Adipocyte (in vitro differentiated cells): ENCODE measurements at places on chromosomes 1 and 21.

- peak; percentile 89 for DNase-seq
Measured at GRCh38 chr1:39720094-39720999, 18.3 kb upstream of the PPIE start.

- no peak for DNase-seq
Measured at GRCh38 chr1:157671895-157672294, 28.7 kb downstream of the FCRL3 start.

DNA sequence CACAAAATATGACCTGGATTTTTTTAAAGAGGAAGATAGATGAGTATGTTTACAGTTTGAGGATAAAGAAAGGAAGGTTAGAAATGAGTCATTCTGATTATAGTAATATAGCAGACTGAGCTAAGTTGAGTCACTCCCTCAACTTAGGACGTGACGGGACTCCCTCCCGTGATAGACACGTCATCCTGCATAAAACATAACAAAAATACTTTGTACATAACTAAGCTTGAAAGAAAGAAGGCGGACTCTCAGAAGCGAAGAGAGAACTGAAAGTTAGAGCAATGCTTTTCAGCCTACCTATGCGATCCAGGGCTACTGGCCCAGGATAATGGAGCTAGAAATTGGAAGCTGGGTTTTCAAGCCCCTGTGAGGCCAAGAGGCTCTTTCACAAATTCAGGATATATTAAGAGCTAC is 53.0 kb upstream of the DESI2 start:
- DNase-seq: peak; percentile 93

DNA sequence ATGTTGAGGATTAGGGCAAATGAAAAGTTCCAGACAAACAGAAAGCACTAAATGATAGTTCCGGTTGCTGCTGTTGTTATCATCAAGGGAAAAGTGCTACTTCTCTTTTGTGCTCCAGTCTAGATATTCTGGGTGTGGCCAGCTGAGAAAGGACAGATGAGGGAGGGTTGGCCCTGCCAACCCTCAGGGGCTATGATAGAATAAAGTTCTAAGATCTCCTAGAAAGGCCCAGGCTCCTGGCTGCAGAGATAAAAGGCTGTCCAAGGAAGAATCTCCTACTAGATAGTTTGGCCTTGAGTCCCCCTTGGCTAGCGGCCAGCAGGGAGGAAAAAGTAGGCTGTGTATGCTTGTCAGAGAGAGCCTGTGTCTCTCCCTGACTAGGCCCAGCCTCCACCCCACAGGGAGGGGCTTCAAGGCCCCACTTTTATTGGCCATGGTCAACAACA is 31.5 kb downstream of the RIMS3 start:
- DNase-seq: no peak

DNA sequence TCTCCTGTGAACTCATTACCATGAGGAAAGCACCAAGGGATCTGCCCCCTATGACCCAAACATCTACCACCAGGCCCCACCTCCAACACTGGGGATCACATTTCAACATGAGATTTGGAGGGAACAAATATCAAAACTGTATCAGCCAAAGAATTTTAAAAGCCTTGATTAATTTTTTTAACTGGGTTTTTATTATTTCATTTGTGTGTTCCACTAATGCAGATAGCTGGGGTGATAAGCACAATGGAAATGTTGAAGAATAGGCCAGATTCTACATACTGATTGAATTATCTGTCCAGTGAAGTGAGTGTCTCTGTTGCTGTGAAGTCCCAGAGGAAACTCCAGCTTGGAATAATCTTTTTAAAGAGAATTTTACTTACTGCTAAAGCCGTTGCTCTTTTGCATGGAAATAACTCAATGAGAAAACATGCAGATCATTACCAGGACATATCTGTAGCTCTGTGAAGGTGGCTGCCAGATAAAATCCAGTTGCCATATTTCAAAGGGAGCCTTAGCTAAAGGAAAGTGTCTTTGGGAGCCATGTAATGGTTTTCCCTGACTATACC is 44.4 kb upstream of the DHCR24 start:
- no peak for DNase-seq

GRCh38 chr1:28341591-28341990 is 12.8 kb downstream of the MED18 start:
- DNase-seq: no peak

- DNase-seq: no peak
Measured at GRCh38 chr1:24410750-24411149, 2.8 kb downstream of the STPG1 start.

DNA sequence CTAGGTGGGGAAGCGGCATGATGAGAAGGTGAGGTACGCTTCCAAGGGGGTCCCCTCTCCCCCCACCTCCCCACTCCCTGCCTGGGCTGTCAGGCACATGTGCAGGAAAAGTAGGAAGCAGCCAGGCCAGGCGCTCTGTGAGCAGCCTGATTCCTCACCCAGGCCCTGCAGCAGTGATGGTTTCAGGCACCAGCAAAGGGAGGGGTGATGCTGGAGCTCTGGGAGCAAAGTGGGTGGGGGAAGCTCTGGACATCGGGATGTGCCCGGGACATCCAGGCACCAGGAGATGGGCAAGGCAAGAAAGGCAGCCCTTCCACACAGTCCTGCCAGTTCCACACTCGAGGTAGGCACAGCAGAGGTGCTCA is 106.1 kb downstream of the CRYAA start:
- no peak for DNase-seq

DNA sequence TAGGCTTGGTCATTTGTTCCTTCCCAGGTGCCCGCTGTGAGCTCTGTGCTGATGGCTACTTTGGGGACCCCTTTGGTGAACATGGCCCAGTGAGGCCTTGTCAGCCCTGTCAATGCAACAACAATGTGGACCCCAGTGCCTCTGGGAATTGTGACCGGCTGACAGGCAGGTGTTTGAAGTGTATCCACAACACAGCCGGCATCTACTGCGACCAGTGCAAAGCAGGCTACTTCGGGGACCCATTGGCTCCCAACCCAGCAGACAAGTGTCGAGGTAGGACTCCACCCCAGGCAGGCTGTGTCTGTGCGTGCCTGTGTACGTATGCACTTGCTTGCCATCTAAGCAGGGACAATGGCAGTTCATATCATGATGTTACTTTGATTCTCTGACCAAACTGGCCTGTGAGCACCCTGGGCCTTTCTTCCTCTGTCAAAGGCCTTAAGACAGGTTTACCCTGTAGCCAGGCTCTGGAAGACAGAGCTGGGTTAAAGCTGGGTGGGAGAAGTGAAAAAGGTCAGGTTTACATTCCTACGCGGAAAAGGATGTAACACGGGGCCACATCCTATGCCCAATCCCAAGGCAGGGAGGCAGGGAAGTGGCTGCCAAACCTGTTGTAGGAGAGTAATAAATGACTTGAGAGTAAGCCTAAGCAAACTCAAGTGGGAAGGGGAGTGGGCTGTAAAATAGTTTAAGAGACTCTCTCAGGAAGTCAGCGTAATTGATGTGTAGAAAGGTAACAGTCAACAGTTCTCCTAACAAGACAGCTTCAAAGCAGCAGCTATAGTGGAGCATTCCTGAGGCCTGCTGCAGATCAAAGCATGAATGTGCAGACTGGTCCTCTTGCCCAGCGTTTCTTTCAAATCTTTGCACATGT is 42.5 kb downstream of the LAMC2 start:
- no peak for DNase-seq

GRCh38 chr1:155329980-155330598 is 9.4 kb downstream of the RUSC1 start:
- no peak for DNase-seq

- peak; percentile 65 for DNase-seq
Measured at GRCh38 chr1:11806307-11806936, 431 bp downstream of the CLCN6 start.

GRCh38 chr1:212244441-212244840 is 40.8 kb upstream of the PPP2R5A start:
- no peak for DNase-seq

GRCh38 chr1:1540090-1540817 is at the start of gene TMEM240:
TSS of gene TMEM240 (minus strand) at chr1:1540624. CDS start at chr1:1540346, 278 bp downstream.
- DNase-seq: peak; percentile 94

- no peak for DNase-seq
Measured at GRCh38 chr1:150015651-150016131, 5.2 kb upstream of the OTUD7B start.

DNA sequence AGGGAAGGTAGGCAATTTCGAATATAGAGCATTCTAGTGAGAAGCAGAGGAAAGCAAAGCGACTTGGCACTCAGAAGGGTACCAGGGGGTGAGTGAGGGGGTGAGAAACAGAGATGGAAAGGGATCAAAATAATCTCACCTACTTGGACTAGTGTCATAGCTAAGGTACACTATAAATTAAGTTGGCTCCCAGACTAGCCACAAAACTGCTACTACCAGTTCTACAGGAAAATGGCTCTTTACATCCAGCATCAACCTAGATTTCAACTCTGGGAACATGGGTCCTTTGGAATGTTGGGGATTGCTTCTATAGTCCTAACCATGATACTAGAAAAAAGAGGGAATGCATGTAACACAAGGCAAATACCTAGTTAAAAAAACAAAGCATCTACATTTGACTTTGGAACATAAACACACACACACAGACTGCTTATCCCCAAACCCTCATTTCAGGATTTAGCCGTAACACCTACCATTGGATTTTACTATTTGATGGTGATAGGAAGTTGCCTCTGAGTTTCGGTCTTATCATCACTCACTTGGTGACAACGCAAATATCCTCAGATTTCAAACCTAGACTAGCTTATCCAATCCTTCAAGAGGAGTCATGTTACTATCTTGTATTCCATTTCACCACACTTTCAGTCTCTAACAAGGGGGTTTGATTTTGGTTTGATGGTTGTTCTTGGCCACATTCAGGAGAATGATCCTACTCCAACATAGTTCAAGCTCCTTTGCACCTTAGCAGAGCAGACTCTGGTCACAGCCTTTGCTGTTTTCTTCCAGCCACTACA is 5.6 kb downstream of the ZBTB21 start:
- DNase-seq: no peak
